ENCODE measurements at places on chromosomes 7 and 10.

- no peak for DNase-seq
Measured at GRCh38 chr10:78640796-78641636, 427.8 kb upstream of the ZMIZ1 start.

- no peak for DNase-seq
Measured at GRCh38 chr7:30796105-30796869, 25.1 kb downstream of the MINDY4 start.

GRCh38 chr7:538764-539685 lies 19.4 kb upstream of the PDGFA start:
- DNase-seq, result no peak

GRCh38 chr7:88018501-88018900 lies 84.5 kb downstream of the ADAM22 start:
- DNase-seq, result no peak

DNA sequence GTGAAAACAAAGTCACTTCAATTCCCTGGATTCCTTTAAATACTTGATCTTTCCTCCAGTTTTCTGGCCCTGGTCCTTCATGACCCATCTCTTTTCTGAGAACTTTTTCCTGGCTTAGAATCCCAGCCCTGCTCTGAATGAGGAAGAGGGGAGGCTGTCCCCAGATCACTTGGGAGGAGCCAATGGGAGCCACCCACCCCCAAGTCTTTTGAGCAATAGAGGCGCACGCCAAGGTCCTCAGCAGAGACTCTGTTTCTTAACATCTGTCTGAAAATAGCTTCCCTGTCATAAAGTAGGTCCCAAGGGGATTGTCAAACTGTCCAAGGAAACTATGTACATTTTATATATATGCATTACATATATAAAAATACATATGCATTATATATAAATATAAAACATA lies 126.8 kb downstream of the ADRA2A start:
- no peak for DNase-seq

DNA sequence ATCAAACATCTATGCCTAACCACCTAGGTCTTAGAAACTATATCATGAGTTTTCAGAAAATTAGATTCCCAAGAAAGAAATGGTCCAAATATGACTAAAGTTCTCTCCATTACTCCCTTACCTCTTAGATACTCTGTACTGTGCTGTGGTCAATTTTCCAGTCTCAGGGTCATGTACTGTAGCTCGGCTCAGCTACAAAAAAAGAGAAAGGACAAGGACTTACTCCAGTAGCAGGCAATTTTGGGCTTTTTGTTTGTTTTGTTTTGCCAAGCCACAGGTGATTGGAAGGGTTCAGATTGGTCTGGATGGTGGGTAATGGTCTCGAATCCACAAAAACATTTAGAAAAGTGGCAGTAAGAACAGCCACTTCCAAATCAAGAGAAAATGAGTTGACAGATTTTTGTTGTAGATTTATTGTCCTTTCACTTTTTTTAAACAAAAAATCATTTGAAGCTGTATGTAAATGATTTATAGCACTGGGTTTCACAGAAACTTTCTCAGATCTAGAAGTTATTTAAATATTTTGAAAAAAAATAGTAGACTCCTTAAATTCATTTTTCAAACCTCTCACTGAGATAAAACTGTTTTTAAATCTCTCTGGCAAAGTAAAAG lies 52.8 kb downstream of the P4HA1 start:
- no peak for DNase-seq

GRCh38 chr10:125543796-125544195 lies 139.2 kb downstream of the TEX36 start:
- DNase-seq, result no peak

DNA sequence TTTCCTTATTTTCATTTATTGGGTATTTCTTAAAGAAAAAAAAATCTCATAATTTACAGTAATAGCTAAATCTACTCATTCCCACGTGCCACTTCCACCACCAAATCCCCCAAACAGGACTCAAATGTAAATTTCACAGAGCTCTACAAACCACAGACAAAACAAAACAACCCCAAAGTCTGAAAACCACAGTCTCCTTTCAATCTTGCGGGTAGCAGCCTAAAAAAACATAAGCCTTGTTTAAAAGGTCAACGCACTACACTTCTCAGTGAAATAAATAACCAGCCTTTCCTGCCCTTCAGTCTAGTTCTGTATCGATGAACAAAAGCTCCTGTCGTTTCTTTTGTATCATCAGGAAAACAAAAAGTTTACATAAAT lies 121.8 kb upstream of the AFAP1L2 start:
- peak; percentile 71 for DNase-seq

GRCh38 chr7:77504951-77505350 lies 32.1 kb upstream of the PTPN12 start:
- no peak for DNase-seq

- DNase-seq, result no peak
Measured at GRCh38 chr7:2554661-2555111, 638 bp downstream of the BRAT1 start.

- no peak for DNase-seq
Measured at GRCh38 chr10:77380191-77380590, 257.4 kb downstream of the KCNMA1 start.

GRCh38 chr10:132336064-132336746 lies 4.2 kb downstream of the LRRC27 start:
- no peak for DNase-seq

DNA sequence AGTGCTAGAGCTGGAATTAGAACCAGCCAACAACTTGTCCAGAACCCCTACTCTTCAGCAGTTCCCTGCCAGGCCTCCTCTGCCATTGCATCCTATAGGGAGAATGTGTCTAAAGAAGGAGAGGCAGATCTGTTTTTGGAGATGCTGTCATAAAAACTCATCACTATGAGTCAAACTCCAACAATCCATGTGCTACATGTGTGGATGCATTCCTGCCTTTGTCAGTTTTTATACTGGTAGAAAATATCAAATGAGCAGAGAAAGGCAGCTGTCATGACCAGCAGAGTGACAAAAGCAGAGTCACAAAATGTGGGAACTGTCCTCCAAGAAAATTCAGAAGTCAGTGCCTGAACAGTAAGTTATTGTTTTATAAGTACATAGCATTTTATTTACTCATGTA lies 93.0 kb downstream of the ABLIM1 start:
- DNase-seq, result no peak

DNA sequence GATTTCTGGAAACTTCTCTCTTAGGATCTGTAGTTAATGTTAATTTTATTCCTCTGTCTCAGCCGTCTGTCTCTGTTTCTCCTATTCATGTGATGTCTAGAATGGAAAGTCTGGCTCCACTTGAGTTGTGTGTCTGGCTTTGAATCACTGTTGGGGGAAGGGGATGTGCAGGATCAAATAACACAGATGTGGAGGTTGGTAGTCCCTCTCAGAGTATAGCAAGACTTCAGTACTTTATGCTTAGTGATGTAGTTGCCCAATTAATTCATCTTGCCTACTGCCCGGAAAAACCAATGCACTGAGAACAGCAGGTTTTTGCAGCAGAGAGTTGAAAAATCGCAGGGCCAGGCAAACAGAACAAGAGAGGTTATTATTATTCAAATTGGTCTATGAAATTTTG lies 79.2 kb downstream of the PHTF2 start:
- no peak for DNase-seq

DNA sequence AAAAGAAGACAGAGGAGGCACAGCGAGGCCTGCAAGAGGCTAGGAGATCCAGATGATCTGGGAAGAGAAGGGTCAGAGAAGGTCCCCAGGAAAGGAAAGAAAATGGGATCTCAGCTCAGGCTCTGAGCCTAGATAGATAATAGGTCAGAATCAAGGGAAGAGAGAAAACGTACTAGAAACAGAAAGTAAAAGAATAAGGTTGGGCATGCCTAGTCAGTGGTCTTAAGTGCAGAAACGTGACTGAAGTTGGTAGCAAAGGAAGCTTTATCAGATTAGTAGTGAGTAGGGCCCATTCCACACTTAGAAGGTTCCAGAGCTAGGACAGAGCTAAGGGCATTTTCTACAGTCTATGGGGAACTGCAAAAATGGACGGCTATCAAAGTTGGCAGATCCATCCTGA lies 84.8 kb upstream of the ASAH2 start:
- no peak for DNase-seq

DNA sequence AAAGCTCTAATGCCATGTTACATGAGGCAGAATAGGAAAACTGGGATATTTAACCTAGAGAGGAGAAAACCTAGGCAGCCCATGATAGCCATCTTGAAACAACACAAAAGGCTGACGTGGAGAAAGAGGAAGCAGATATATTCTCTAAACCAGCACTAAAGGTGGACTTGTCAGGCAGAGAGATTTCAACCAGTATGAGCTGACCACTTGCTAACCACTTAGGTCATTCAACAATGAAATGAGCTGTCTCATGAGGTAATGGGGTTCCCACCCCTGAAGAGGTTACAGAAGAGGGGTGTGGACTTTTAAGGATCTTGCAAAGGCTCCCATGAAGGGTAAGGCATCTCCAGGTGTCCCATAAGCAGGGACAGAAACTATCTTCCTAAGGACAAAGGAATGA lies 26.8 kb upstream of the EGR2 start:
- no peak for DNase-seq

DNA sequence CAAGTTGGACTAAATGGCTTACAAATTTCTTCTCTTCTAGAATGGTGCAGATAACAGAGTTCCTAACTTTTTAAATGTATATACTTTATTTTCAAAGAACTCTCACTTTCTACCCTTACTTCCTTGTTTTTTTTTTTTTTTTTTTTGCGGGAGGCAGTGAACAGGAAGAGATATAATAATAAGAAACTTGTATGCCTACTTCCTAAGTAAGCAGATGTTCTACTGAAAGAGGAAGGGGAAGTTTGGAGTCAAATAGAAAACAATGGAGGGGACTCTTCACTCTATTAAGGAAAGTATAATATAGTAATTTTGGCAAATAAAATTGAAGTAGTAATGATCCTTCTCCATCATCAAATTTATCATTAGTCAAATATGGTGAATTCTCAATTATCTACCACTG lies 754.0 kb downstream of the KCNMA1 start:
- no peak for DNase-seq

DNA sequence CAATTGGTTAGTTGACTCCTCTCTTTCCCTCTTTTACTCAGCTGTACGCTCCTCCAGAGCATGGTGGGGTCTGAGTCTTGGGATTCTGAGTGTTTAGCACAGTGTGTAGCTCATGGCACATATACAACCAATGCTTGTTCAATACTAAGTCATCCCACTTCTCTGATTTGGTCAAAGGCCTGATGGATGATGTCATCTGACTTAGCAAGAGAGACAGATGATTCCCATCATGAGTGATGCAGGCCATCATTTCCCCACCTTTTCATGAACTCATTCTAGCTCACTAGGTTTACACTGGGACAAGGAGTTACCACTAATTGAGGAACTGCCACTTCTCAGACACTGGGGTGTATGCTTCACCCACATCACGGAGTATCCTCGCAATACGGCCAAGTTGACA lies 3.8 kb downstream of the ICA1 start:
- no peak for DNase-seq

GRCh38 chr10:115818012-115818411 lies 455.0 kb downstream of the GFRA1 start:
- no peak for DNase-seq

DNA sequence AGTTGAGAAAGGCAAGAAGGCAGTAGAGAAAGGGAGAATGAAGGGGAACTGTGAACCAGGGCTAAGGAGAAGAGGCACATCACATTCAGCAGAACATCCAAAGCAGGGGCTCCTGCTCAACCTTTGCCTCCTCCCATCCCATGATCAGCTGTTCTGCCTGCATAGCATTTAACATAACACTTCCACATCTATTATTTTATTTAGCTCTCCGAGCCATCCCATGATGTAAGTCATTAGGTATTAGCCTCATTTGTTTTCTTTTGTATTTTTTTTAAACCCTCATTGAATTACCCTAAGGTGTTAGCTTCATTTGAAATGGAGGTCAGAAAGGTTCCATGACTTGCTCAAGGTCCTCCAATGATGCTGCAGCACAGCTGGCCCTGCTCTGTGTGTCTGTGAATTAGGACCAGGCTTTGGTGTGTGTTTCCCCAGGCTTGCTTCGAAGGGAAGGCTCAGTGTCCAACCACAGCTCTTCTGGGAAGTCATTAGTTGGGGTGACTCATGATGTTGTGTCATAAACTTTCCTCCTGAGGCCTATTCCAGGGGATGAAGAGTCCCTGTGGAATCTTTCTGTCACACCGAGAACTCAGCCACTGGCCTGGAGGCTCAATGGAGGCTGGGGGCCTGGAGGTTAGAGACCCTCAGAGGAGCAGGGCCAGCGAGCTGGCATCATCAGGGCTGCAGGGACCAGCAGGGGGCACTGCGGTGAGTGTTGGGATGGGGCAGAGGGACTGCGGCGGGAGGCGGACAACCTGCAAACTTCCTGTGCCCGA lies 16.5 kb downstream of the NPFFR1 start:
- no peak for DNase-seq

GRCh38 chr10:63466144-63466935 lies 563 bp upstream of the JMJD1C start:
- DNase-seq, result no peak

- DNase-seq, result no peak
Measured at GRCh38 chr10:125827133-125827532, 3.8 kb downstream of the BCCIP start.

DNA sequence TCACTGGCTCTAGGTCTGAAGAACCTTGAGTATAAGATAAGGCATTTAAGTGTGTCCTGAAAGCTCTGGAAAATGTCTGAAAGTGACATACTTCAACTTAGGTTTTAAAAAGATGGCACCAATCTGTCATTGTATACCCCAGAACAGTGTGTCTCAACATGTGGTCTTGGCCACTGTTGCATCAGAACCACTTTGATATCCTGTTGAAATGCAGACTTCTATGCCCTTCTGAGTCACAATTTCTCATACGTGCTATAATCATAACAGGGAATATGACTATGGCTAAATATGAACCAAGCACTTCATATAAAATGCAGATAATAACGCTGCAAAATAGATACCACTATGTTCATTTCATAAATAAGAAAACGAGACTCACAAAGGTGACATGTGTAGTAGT lies 38.0 kb upstream of the GPAM start:
- DNase-seq, result no peak

DNA sequence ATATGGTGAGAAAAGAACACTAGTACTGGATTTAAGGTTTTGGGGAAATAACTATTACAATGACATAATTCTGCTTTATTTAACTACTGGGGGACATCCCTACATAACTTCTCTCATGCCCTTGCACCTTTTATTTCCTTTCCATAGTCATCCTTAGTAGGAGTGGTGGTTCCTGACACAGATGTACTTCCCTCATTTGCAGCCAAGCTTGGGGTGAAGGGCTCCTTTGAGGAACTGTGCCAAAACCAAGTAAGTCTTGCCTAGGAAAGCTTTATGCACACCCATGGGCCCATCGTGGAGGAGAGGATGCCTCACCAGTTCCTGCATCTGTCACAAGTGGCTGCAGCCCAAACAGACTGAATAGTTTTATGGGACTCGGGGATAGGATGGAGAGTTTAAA lies 20.6 kb downstream of the ZDHHC6 start:
- DNase-seq, result no peak

- no peak for DNase-seq
Measured at GRCh38 chr10:63738410-63738809, 217.2 kb downstream of the REEP3 start.

All from central memory CD4-positive, alpha-beta T cell (primary cell).